ENCODE measurements at places on chromosomes 2 and 18. TPM values are rescaled to one million over a fixed set of nuclear protein-coding genes. Genes with fewer than 3 reads are reported as not detected.

GRCh38 chr2:145431181-145431951 lies 911.4 kb upstream of the ZEB2 start:
- no peak for DNase-seq
- H3K4me3 ChIP-seq, result no peak overlapping the region
- H3K27me3 ChIP-seq, result no peaks in the 10 kb centered on the region
- H3K4me1 ChIP-seq, result no peaks in the 10 kb centered on the region
- no peak overlapping the region for H3K27ac ChIP-seq
- H3K36me3 ChIP-seq, result no peaks in the 10 kb centered on the region

Gene IGFBP2
- 10.2 TPM for polyA plus RNA-seq

DNA sequence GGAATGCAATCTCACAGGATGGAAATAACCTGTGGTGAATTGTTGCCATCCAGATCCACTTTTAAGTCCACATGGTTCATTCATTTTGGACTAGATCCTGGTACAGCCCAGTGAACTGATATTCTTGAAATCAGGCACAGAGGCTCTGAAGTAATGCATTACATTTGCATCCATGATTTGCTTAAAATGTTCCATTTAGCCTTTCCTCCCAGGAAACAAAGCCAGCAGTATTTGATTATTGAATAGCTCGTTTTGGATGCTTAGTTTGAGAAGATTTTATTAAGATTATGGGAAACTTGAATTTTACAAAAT lies 995.8 kb upstream of the CDH2 start:
- no peaks in the 10 kb centered on the region for H3K27me3 ChIP-seq
- peaks cover 4% of the 10 kb centered on the region for H3K36me3 ChIP-seq

DNA sequence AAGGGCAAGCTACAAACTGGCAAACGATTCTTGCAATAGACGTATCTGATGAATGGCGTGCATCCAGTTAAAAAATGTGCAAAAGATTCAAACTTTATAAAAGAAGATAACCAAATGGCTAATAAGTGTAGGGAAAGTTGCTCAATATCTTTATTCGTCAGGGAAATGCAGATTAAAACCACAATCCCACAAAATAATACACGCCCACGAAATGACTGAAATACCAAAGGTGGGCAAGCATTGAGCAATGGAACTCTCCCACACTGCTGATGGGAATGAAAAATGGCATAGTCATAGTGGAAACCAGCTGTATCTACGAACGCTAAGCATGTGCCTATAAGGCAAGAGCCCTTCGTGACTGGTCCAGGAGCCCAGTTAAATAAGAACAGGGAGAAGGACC lies 168.6 kb upstream of the SIX2 start:
- peaks cover 5% of the 10 kb centered on the region for H3K27me3 ChIP-seq
- H3K27ac ChIP-seq, result no peak overlapping the region
- peaks cover 8% of the 10 kb centered on the region for H3K4me1 ChIP-seq
- H3K4me3 ChIP-seq, result no peak overlapping the region

- no peak overlapping the region for H3K4me3 ChIP-seq
- no peaks in the 10 kb centered on the region for H3K27me3 ChIP-seq
- H3K27ac ChIP-seq, result no peak overlapping the region
Observed at GRCh38 chr18:32366586-32367538, 103.8 kb downstream of the GAREM1 start.

DNA sequence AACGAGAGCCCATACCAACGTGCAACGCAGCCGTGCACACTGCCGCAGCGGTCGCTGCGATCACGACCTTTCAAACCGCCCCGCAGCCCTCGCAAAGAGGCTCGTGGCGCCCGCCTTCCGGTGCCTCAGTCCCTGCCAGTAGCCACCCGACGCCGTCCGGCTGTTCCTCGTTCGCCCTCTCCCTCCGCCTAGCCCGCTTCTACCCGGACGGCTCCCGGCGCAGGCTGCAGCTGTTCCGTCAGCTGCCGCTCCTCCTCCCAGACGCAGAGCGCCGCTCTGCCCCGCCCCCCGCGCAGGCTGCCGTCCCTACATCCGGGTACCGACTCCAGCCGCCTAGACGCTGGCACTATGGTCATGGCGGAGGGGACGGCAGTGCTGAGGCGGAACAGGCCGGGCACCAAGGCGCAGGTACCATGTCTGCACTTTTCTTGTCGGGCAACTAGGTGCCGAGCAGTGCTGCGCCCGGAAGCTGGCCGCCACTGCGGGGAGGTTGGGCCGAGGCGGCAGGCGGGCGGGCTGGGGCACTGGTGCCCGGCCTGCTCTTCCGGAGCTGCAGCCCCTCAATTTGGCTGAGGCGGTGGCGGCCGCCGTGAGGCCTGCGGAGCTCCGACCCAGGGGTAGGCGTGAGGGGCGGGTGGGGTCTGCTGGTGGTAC lies at the start of gene MOB4:
Gene MOB4, plus strand, starts transcription at position 328 of the 654 bp plus-strand sequence. Its CDS starts 21 bp downstream, at position 349.
- peak within 1 kb of the TSS; percentile 78 for H3K4me3 ChIP-seq
- H3K27ac ChIP-seq, result peak within 1 kb of the TSS; percentile 83
- H3K4me1 ChIP-seq, result peaks cover 13% of the 10 kb centered on the region
- no peaks in the 10 kb centered on the region for H3K27me3 ChIP-seq

Gene RRM2
- polyA plus RNA-seq, result 34.1 TPM

- peaks cover 15% of the 10 kb centered on the region for H3K36me3 ChIP-seq
- H3K4me3 ChIP-seq, result no peak overlapping the region
- peak overlapping the region; percentile 60 for H3K27ac ChIP-seq
- H3K4me1 ChIP-seq, result peaks cover 39% of the 10 kb centered on the region
- H3K27me3 ChIP-seq, result no peaks in the 10 kb centered on the region
- no peak for DNase-seq
Observed at GRCh38 chr2:159737917-159738296, 25.6 kb downstream of the MARCHF7 start.
